ENCODE measurements at places on chromosomes 16 and 17.

DNA sequence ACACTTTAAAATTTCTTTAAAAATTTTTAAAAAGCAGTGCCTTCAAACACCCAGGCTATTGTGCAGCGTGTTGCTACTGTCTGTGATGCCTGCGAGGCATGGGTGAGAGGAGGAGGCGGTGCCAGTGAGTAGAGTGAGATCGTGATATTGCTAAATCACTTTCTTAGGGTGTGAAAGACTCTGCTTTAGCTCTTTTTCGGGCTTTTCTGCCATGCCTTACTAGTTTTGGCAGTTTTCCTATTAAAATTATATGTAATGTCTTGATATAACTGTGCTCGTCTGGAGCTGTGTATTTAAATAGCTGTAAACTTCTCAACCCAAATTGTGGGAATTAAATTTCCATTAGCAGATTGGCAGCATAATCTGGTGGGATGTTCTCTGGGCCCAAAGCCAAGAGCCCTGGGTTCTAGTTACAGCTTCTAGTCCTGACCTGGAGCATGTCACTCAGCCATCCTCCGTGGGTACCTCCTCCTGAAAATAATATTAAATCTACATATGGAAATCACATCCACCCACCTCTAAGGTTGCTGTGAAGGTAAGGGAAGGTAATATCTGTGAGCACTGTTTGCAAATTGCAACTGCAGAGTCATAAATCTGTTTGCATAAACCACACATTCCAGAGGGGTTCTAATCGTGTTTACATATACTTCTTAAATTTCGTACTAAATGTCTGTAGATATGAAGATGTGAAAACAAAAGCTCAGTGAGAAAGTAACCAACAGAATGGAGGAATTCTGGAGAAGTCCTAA, 264.3 kb upstream of the CACNG5 start:
- DNase-seq = no peak

- DNase-seq = no peak
Observed at GRCh38 chr16:86472366-86472765, 38.0 kb upstream of the FOXF1 start.

DNA sequence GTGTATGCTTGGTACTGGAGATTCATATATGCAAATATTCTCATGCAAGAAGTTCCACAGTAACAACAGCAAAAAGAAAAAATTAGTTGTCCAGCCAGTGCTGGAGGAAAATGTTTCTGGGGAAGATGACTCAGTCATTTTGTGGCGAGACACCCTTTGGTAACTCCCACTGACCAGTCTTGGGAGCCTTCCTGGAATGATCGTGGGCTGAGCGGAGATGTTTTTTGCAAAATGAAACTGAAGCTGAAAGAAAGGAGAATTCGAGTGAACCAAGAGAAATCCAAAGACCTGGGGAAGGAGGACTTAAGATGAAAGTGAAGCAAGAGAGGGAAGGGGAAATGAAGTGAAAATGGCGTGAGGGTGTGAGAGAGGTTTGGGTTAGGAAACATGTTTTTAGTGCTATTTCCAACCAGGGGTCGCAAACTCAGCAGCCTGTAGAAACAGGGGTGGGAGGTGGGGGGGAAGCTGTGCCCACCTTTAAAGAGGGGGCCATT, 5.2 kb downstream of the ITPRIPL2 start:
- no peak for DNase-seq

DNA sequence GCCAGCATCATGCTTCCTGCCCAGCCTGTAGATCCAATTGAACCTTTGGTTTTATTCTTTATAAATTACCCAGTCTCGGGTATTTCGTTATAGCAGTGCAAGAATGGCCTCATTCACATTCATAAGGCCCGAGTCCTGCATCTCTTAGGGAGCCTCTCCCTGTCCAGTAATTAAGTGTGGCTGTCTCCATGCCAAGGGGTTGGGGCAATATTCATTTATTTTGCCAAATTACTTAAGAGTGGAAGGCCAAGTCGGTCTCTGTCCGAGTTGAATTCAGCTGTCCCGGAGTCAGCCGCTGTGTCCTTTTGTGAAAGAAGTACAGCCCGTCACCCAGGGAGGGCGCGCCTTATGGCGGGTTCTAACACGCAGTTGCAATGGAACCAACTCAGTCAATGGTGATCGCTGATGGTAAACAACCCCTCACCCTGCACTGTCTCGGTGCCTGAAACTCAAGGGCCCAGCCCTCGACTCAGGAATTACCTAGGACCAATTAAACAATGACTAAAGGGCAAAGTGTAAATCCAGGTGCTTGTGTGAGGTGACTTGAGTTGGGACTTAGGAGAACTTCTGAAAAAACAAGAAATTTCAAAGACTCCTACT, 22.2 kb downstream of the KIAA0513 start:
- DNase-seq = no peak

- no peak for DNase-seq
Observed at GRCh38 chr17:35907691-35908090, 22.9 kb downstream of the RDM1 start.

- DNase-seq = no peak
Observed at GRCh38 chr16:23365602-23366240, 63.6 kb downstream of the SCNN1B start.

DNA sequence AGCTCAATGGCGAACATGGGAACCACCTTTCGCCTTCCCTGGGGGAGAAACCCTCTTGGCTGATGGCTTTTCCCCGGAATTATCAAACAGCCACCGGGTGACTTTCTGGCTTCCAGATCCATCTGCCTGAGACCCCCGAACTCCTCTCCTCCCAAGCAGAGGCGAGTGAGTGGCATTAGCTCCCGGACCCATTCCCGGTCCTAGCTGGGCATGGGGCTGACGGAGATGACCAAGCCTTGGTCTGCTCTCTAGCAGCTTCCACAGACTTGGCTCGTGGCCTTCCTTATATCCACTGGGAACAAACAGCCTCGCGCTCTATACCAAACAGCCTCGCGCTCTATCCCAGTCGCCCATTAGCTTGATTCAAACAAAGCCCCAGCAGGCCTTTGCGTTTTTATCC, 62.4 kb downstream of the CCDC182 start:
- no peak for DNase-seq

GRCh38 chr17:1470071-1470754, 14.2 kb upstream of the CRK start:
- no peak for DNase-seq

DNA sequence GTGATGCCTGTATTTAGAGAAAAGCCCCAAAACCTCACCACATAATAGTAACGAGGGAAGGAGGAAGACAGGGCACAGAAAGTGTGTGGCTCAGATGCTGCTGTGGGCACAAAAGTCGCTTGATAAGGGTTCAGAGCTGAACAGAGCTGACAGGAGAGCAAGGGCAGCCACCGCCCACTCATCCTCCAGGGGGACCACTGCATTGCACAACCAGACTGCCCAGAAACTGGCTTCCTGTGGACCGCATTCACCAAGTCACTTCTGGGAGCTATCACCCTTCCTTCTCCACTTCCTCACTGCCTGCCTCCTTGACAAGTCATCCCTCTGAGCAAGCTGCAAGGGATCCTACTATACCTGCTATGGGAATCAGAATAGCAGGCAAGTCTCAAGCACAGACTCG, 512.4 kb upstream of the CDH11 start:
- DNase-seq = no peak

GRCh38 chr17:29291163-29291752, 2.7 kb downstream of the NUFIP2 start:
- DNase-seq = no peak

DNA sequence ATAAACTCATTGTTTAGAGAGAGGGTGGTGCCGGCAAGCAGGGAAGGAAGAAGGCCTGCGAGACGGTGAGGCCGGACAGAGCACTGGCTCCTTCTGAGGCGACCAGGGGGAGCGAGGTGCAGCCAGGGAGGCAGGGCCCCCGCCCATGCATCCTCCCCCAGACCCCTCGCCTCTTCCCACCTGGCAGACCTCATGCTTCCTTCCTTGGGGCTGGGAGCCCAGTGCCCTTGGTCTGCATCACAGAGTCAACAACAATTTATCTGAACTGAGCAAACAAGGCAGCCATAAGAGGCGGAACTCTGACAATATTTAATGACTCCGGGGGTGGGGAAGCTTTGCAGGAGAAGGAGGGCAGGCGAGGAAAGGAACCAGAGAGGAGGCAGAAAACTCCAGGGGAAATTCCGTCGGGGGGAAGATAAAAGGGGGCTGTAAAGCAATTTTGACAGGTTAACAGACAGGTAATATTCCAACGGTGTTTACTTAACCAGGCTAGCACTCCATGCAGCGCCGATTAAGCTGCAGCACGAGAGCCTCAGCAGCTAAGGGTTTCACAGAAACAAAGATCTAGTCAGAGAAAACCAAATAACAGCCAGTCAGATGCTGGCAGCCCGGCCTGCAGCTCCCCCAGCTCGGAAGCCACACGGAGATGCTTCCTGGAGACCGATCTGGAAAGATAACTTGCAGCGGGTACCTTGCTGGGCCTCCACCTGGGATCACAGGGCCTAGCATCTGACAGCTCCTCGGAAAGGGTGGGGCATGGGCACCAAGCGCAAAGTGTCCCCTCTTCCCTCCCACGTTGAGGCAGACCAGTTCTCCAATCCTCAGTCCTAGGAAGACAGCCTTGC, 398.2 kb downstream of the SOX9 start:
- DNase-seq = no peak

- no peak for DNase-seq
Observed at GRCh38 chr16:23424292-23424958, 28.6 kb downstream of the COG7 start.

DNA sequence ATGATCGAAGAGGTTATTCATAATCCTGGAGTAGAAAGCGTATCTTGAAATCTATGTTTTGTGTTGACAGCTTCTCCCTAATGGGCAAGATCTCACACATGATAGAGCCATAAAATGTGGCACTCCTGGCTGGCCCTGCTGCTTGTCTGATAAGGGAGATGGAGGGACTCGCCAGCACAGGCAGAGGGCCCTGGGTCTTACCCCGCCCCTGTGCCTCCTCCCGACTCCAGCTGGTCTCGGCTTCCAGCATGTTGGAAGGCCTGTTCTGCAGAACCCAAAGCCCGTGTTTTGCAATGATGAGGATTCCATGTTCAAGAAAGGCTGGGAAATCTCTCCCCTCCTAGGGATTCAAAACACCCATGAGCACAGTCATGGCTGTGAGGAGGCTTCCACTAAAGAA, 106.7 kb upstream of the SDK2 start:
- no peak for DNase-seq

DNA sequence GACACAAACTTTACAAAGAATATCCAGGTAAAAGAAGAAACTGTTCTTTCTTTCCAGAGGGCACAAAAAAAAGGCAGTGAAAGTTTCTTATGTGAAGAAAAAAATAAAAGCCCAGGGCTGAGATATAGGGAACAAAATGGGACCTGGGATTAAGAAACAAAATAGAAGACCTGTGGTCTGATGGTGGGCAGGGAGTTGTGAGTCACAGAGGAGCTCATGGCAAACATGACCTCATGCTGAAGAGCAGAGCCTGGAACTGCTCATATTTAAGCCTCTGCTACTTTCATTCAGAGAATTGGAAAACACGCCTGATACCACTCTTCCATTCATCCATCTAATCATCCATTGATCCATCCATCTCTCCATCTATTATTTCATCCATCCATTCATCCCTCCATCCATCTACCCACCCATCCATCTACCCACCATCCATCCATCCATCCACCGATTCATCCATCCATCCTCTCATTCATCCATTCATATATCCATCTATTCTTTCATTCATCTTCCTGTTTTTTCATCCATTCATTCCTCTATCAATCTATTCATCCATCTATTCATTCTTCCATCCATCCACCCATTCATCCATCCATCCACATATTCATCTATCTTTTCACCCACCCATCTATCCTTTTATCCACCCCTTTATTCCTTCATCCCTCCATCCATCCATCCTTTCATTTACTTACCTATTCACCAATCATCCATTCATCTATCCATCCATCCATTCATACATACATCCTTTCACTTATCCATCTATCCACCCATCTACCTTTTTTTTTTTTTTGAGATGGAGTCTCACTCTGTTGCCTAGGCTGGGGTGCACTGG, 30.0 kb downstream of the WFDC1 start:
- DNase-seq = no peak

- no peak for DNase-seq
Observed at GRCh38 chr16:57609541-57610401, 18.7 kb upstream of the ADGRG1 start.

DNA sequence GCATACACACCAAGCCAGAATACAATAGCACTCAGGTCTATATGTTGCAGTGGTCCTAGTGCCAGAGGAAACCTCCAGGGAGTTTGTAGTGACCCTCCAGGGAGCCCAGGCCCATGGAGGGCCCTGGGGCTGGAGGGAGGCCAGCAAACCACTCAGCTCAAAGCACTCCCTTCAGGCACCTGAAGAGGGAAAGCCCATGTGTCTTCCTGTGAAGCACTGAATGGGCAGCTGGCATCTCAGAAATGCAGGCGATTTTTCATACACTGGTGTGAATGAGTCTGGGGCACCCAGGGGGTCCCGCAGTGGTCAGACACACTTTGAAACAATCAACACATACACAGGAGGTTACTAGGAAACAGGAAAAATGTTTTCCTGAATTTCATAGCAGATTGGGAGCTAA, 12.8 kb downstream of the TBC1D26 start:
- DNase-seq = no peak

DNA sequence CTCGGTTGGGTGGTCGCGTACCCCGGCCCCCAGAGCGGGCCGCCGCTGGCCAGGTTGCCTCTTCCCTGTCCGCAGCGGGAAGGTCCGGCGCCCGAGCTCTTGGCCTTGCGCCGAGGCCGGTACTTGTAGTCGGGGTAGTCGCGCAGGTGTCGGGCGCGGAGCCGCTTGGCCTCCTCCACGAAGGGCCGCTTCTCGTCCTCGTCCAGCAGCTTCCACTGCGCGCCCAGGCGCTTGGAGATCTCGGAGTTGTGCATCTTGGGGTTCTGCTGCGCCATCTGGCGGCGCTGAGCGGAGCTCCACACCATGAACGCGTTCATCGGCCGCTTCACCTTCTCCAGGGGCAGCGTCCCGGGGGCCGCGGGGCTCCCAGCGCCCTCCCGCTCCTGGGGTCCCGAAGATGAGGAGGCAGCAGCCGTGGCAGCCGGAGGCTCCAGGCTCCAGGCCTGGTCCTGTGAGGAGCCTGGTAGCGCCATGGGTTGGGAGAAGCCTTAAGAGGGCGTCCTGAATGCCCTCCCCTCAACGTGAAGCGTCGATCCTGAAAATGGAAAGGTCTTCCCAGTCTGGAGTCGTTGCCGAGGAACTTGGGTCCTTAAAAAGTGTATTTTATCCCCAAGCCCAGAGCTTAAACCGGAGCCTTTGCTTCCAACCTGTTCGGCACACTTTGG, 558 bp downstream of the SOX15 start:
- peak; percentile 29 for DNase-seq

GRCh38 chr17:61130330-61130729, 269.3 kb upstream of the TBX2 start:
- no peak for DNase-seq

DNA sequence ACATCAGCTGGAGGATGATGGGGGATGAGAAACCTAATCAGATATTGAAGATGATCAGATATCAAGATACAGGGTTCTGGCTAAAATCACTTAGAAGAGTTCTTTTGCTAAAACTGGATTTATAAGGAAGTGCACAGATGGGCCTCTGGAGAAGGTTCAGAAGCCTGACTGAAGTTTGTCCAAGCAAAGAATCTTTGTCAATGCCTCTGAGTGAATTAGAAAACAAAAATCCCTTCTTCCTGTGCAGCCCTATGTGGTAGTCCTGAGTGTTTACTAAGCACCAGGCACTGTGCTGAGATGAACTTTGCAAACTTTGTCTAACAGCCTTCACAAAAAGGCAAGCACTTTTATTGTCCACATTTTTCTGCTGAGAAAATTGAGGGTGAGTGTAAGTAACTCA, 11.4 kb upstream of the CENPV start:
- no peak for DNase-seq

GRCh38 chr16:75304521-75305363, 53.3 kb upstream of the BCAR1 start:
- DNase-seq = no peak

- DNase-seq = no peak
Observed at GRCh38 chr16:65837464-65837863, 529.0 kb upstream of the CDH5 start.

- DNase-seq = no peak
Observed at GRCh38 chr17:17647524-17648178, 33.6 kb upstream of the RAI1 start.

Data from T-helper 2 cell (primary cell).